ENCODE measurements at places on chromosomes 2 and 18.
A peak's percentile ranks its signal among the peaks of the same experiment; 100 is the strongest.

DNA sequence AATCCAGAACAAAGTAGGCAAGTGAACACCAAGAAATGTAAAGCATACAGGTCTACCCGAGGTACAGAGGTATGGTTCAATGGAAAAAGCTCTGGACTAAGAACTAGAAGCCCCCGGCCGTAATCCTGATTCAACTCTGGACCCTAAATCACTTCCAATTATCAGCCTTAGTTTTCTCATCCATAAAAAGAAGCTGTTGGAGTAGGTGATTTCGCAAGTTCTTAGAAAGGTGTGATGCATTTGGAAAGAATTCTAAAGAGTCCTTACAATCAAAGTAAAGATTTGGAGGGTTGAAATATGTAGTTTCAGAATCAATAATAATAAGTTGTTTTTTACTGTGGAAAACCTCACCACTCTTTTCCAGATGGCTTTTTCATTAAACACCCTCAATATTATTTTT, 622.1 kb upstream of the ID2 start:
- no peak for DNase-seq

DNA sequence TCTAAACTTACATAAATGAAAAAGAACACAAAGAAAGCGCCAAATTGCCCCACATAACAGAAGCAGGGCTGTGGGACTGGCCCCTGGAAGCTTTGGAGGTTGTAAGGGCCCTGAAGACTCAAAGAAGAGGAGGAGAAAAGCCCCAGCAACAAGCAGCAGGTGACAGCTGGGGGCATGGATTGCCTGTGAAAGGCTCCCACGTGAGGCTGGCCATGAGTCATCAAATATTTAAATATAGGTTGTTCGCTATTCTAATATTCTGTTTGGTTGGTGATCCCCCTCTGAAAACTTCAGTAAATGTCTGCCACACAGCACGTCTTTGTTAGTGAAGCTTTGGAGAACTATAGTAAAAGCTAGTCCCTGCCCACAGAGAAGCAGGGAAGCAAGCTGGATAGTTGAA, 132.4 kb downstream of the MREG start:
- no peak for DNase-seq

DNA sequence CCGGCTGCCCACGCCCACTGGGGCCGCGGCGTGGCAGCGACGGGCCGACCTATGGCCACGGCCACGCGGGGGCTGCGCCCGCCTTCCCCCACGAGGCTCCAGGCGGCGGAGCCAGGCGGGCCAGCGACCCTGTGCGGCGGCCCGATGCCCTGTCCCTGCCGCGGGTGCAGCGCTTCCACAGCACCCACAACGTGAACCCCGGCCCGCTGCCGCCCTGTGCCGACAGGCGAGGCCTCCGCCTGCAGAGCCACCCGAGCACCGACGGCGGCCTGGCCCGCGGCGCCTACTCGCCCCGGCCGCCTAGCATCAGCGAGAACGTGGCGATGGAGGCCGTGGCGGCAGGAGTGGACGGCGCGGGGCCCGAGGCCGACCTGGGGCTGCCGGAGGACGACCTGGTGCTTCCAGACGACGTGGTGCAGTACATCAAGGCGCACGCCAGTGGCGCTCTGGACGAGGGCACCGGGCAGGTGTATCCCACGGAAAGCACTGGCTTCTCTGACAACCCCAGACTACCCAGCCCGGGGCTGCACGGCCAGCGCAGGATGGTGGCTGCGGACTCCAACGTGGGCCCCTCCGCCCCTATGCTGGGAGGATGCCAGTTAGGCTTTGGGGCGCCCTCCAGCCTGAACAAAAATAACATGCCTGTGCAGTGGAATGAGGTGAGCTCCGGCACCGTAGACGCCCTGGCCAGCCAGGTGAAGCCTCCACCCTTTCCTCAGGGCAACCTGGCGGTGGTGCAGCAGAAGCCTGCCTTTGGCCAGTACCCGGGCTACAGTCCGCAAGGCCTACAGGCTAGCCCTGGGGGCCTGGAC, 253.2 kb downstream of the GLI2 start:
- peak; percentile 9 for DNase-seq

DNA sequence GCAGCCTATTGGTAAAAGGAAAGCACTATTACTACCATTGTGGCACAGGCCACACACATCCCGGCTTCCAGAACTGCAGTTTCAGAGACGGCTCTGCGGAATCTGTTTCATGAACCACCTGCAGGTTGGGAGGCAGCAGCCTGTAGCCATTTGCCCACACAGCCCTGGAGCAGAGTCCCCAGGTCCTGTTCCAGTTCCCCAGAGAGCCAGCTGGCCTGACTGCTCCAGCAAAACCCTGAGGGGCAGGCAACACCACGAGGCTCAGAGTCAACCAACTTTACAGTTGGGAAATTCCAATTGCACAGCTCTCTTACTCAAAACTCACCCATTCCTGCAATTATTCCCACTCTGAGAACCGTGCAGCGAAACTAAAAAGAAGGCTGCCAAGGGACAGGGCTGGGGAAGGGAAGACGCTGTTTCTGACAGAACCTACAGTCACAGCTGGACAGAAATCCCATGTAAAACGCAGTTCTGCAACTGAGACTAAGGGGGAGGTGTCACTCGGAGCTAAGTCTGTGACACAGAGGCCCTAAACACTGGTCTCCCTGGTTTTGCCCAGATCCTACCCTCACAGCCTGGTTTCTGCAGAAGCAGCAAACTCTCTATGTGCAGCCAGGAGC, 219.4 kb downstream of the TMEM163 start:
- DNase-seq = no peak

GRCh38 chr18:25102662-25103061, 249.3 kb downstream of the ZNF521 start:
- DNase-seq = no peak

DNA sequence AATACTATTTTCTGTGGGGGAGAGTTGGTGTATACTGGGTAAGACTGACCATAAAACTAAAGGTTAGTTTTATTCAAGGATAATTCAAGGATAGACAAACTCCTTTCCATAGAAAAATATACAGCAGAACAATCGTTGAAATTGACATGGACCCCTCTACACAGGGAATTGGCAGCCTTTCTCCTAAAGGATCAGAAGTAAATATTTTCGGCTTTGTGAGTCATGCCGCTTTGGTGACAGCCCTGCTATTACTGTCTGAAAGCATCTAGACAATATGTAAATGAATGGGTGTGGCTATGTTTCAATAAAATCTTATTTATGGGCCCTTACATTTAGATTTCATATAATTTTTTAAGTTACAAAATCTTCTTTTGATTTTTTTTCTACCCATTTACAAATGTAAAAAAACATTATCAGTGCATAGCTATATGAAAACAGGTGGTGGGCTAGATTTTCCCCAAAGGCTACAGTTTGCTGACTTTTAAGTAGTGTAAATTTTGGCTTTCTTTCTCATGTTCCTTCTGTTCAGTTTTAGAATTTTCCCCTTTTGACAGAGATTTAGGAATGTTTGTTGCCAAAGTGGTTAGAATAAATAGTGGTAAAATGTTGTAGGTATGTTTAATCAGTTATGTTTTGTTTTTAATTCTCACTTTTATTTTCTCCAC, 270.6 kb downstream of the DCC start:
- DNase-seq = no peak

DNA sequence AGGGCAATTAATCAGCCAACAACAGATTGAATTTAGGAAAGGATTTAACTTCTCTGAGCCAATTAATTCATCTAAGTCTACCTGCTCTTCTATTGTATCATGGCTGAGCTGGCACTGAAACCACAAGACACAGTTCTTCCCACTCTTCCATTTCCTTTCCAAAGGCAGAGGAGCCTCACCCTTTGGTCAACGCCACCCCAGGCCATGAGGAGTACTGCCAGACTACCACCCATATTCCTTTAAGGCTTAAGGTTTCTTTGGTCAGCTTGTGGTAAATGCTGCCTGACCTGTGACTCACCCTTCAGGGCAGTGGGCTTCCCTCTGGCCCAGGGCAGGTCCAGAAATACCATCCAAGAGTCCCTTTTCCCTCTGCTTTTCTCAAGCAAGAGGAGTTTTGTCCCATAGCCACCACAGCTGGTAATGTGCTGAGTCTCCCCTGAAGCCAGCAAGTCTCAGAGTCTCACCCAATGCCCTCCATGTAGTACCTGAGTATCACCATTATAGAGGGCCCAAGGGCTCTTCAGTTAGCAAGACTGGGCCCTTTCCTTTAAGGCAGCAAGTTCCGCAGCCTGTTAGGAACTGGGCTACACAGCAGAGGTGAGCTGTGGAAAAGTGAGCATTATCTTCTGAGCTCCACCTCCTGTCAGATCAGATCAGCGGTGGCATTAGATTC, 900.5 kb upstream of the CRIM1 start:
- no peak for DNase-seq

GRCh38 chr2:159163930-159164329, 122.6 kb downstream of the WDSUB1 start:
- no peak for DNase-seq

- no peak for DNase-seq
Observed at GRCh38 chr2:161416708-161417437, 776 bp downstream of the TBR1 start.

GRCh38 chr2:171483793-171484192, 38.5 kb upstream of the CYBRD1 start:
- DNase-seq = no peak

DNA sequence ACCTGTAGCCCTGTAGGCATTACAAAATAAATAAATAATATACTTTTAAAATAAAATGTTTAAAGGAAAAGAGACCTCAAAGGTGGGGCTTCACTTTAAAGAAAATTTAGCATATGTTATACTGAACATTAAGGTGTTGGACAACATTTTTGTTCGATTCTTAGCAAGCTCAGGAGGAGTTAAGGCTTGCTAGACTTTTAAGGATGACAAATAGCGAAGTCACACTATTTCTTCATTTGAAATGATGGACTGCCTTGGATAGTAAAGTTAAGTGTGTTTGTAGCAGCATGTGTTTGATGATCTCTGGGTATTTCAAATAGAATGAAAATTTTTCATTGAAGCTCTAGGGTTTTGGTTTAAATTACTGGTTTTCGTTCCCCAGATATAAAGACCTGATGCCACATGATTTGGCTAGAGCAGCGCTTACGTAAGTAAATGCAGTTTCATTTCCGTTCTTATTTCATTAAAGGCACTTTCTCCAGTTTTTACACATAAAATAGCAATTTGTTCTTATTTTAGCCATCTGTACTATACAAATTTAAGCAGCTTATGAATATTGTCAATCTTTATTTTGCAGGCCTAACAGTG, 24.9 kb downstream of the HADHB start:
- no peak for DNase-seq

- DNase-seq = no peak
Observed at GRCh38 chr2:153477636-153478288, 800 bp downstream of the RPRM start.

- DNase-seq = no peak
Observed at GRCh38 chr18:56173542-56174220, 464.7 kb downstream of the TXNL1 start.

DNA sequence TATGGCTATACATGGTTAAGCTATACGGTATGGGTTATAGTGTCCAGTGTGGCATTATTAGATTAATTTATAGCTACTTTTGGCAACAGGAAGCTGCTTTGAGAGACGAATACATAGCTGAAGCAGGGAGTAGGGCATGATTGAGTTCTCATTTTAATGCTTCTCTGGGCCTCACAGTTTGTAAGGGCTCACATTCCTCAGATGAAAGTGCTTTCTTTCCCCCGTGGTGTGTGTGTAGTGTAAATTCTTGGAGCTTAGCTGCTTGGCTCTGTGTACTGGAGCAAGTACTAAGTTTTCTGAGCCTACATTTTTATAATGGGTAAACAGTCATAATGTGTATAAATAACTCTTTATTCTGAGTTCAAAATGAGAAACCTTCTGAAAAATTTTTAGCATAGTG, 173.7 kb downstream of the PTPRM start:
- no peak for DNase-seq

GRCh38 chr18:26741048-26741447, 124.5 kb downstream of the AQP4 start:
- DNase-seq = no peak

DNA sequence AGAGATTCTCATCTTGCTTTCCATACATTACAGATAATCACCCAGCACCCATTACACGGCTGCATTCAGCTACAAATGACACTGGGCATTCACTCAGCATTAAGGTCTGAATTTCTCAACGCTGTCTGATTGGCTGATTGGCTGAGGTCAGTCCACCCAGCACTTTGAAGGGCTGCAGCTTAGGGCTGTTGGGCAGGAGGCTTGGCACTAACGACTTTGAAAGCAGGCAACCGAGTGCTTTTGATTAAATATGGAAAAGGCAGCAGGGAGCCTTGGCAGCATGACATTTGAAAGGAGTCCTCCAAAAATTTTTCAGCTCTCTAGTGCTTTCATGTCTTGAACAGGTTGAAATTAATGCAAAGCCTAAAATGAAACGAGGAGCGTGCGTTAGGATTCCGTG, 253.0 kb downstream of the DCDC2C start:
- DNase-seq = no peak

- no peak for DNase-seq
Observed at GRCh38 chr2:125086313-125087184, 1061.5 kb downstream of the CNTNAP5 start.

DNA sequence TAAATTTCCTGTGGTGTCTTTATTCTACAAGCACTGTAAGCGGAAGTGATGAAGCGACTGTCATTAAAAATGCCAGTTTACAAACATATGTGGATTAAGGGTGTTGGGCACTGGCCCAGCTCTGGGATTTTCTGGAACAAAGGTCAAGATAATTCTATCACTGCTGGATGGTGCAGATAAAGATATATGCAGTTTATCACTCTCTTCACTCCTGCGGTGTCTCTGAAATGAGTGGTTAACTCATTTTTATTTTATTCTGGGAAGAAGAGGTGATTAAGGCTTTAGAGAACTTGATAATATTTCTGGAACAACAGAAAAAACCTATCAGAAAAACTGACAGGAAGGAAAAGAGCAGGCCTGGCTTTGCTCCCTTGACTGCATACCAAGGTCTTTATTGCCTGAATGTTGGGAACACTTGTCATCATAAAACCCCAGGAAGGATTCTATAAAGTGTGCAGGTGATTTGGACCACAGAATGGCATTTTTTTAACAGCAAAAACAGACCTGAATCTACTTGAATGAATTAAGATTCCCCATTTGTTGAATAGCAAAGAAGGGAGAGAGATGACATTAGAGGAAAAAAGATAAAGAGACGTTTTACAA, 32.4 kb downstream of the ABCB11 start:
- DNase-seq = no peak

- DNase-seq = no peak
Observed at GRCh38 chr2:168212167-168212566, 35.2 kb downstream of the STK39 start.

- no peak for DNase-seq
Observed at GRCh38 chr2:105397025-105397722, 1.7 kb downstream of the FHL2 start.

GRCh38 chr2:85988175-85988913, 99.6 kb upstream of the ST3GAL5 start:
- DNase-seq = no peak

GRCh38 chr2:133415210-133415876, 152.9 kb downstream of the NCKAP5 start:
- DNase-seq = no peak

GRCh38 chr2:240424341-240425235, 10.9 kb upstream of the GPC1 start:
- DNase-seq = peak; percentile 9

DNA sequence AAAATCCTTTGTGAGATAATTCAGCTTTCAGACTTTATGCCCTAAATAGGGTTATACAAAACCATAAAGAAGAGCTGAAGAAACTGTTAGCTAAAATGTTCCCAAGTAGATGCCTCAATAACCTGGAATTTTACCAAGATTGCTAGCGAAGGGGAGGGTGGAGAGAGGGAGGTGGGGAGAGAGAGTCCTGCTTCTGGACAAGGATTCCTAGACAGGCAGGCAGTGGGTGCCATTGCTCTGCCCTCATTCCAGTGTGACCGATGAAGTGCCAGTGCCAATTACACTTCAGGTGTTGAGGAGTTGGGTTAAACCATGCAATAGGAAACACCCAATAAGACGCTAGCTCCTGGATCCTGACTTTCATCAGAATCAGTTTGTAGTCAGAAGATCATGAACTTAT, 18.1 kb downstream of the LAPTM4A start:
- no peak for DNase-seq

All from CD4-positive, alpha-beta T cell treated with Interleukin-4 for 1 hour (primary cell).